ENCODE measurements at places on chromosomes 5 and 9.

DNA sequence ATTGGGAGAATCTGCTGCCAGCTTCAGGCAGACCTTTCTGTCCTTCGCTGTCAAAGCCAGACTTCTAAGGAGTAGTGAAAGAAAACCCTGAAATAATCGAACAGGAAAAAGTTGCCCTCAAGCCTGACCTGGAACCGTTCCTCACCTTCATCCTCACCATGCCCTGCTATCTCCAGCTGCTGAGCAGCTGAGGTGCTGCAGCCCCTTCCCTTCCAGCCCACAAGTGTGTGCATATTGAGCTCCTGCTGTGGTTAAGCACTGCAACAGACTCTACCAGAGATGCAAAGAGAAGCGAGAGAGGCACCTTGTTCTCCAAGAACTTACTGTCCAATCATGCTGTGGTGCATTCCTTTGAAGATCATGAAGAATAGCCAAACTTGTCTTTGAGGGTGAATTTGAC, 18.9 kb downstream of the BHMT2 start:
- DNase-seq: no peak

GRCh38 chr5:18072600-18072999, 438.3 kb downstream of the TAF11L14 start:
- DNase-seq: no peak

DNA sequence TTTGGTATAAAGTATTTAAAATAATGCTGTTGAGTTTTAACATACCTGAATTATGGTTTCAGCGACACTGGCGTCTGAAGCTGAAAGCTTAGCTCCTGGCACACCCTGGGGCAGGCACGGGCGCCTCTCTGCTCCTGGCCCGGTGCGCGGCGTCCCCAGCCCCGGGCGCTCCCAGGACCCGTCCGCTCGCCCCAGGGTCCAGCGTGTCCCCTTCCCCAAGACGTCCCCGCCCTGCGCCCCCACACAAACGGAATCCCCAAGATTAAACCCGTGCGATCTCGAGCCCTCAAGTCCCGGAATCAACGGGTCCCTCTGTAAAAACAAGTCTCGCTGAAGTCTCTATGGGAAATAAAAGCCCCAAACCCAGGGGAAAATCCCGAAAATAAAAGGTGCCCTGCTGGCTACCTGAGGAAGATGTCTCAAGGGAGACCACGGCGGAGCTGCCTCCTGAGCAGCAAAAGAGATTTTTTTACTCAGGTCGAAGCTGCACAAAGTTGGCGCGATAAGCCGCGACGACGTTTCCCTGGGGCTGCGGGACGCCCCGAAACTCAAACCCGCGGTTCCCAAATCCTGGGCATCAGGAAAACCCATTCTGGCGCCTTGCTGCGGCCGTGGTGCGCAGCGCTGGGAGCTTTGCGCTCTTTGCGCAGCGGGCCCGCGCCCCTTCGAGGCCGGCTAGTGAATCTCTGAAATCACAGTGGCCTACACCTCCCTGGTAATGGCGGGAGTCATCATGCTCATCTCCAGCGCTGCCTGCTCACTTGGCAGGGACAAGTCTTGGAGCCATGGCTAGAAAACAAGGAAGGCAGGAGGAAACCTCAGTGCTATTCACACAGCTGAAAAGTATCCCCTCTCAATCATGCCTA, 6.3 kb upstream of the IFNA8 start:
- no peak for DNase-seq

GRCh38 chr5:169356811-169357210, 55.9 kb upstream of the SLIT3 start:
- DNase-seq: no peak

DNA sequence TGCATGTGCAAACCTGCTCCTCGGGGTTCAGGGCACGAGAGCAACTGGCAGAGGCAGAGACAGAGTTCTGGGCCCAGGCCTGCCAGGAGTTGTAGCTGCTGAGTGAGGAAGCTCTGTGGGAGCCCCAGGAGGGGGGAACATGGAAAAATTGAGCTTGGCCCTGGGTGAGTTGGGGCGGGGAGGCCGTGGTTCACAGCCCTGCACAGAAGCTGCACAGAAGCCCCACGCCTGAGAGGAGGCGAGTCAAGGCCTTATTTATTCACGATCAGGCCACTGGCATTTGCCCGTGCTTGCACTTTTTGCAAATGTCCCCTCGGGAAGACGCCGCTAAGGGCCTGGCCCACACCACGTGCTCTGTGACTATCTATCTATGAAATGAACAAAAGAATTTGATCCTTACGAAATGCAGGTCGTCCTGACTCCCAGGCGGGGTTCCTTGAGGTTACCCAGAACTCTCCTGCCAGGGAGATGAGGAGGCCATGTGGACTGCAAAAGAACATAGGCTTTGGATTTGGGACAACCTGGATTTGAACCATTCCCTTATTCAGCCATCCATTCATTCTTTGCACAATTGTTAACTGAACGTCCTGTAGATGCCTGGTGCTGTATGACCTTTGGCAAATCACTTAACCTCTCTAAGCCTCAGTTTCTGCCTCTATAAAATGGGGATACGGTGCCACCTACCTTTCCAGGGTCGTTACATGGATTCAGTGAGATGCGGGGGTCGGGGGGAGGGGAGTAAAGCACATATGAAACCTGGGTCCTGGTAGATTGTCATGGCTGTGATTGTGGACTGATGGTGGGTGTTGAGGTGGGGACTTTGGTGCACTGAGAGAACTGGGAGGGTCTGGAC, 17.9 kb downstream of the COL27A1 start:
- no peak for DNase-seq

GRCh38 chr5:95043234-95043633, 241.7 kb downstream of the MCTP1 start:
- no peak for DNase-seq

DNA sequence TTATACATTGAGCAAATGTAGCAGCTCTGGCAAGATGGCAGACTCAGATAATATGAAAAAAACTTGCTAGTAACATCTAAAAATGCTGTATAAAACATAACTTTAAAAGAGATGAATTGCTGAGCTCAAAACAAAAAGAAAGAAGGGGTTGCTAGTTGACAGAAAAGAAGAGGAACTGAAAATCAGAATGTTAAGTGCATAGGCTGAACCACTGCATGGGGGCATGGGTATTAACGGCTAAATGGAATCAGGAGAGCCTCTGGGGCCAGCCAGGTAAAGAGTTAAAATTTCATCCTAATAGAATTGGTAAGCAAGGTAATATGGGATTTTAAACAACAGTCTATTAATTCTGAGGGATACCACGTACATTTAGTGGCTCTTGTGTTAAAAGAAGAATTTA, 146.8 kb downstream of the SMC2 start:
- no peak for DNase-seq

GRCh38 chr9:33023661-33024060, 1.4 kb upstream of the DNAJA1 start:
- no peak for DNase-seq

- DNase-seq: no peak
Observed at GRCh38 chr5:33321026-33321425, 119.7 kb upstream of the TARS1 start.

DNA sequence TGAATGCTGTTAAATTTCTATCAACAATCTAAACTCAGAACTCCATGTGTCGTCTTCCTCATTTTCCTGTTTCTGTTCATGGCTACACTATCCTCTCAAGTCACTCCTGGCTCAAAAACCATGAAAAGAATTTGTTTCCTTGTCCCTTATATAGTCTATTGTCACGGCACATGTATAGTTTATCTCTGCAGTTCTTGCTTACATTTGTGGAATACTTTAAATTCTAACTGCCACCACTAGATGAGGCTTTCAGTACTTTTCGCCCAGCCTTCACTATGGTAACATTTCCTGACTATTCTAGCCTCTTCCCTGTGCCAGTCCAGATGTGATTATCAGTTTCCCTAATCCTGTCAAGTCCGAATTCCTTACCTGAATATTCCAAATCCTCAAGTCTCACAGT, 34.6 kb downstream of the PKD2L2 start:
- no peak for DNase-seq

DNA sequence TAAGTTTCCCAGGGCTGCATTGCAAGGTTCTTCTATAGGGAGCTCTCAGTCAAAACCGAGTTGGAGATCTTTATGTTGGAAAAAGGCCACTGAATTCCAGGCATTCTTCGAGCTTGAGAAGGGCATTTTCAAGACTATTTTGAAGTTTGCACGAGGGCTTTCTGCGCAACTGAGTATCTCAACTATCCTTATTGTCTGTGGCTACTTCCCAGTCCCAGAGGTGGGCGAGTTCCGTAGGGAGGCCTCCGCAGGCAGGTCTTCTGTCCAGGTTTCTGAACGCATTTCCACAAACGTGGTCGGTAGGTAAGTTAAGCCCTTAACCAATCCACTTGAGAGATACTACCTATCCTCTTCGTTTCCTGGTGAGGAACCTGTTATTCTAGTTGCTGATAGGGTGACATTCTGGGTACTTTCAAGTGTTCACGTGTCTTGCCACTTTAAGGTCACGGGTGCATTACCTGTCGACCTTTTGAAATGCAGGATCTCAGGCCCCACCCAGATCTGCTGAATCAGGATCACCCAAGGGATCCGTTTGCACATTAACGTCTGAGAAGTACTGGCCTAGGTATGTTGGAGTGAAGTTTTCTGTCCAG, 51.4 kb upstream of the TJP2 start:
- no peak for DNase-seq

- no peak for DNase-seq
Observed at GRCh38 chr5:29131285-29131684, 2062.2 kb upstream of the CDH6 start.

DNA sequence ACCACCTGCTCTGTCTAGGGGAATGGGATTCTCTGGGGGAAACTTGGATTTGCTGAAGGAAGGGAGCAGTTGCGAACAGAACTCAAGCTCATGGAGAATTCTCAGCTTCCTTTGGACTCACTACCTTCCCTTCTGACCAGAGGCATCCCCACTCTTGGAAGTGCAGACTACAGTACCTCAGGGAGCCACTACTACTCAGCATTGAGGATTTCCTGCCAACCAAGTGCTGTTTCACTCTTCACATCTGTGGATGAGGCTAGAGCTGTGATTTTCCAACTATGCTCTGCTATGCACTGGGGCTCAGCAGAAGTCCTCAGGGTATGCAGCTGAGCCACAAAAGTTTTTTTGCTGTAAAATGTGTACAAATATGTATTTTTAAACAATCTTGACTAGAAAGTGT, 43.9 kb downstream of the MACROH2A1 start:
- no peak for DNase-seq

DNA sequence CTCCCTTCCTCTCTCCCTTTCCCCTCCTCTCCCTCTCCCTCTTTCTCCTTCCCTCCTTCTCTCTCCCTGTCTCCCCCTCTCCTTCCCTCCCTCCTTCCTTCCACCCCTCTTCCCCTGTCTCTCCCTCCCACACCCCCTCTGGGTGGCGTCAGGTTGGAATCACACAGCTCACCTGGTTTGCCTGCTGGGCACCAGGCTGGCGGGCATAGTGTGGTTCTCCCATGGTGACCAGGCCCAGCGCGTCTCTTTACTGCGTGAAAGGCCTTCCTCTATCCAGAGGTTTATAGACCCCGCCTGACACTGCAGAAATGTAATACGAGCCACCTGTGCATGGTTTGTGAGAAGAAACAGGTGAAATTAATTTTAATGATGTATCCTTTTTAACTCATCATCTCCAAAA, 76.2 kb downstream of the MRPL36 start:
- no peak for DNase-seq

DNA sequence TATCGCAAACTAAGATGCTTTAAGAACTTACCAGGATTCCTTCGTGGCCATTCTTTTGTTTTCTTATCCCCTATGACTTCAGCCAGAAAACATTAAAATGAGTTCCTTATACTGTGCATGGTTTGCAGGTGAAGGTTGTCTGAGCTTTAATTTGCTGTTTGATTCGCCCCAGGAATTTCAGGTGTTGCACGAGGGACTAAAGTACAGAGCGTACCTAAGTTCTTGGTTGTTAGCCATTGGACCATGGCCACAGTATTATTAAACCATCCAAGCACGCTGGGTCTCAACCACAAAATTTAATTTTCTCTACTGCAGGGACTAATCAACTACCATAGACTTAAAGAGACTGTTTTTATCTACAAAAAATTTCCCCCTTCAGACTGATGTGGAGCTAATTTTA, 208.4 kb upstream of the MPDZ start:
- DNase-seq: no peak

DNA sequence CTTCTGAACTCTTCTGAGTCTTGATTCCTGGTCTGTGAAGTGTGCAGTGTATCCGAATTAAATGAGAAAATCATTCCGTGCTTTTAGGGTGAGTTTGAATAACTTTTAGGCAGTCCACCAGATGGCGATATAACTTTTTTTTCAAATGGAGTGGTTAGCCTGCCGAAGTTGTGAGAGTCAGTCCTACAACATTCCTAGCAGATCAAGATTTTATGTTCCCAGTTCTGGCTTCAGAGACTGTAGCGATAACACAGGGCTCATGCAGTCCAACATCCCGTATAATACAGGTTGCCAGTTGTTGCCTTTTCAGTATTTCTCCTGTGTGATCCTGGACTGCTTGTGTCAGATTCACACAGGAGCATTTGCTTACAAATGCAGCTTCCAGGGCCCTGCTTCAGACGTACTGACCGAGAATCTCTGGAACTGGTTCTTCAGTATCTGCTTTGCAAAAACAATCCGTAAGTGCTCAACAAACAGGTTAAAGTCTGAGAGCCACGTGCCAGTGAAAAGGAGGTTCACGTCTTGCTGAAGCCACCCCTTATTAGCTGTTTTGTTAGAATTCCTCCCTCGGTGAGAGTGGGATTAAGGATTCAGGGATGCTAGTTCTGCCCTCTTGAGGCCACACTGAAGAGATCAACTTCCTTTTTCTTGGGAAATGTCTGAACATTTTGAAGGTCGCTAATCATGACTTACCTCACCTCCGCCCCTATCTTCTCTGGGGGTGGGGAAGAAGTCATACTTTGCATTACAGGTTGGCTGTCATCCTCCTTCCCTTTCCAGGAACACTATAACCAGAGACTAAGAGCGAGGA, 22.8 kb downstream of the SMIM3 start:
- no peak for DNase-seq

DNA sequence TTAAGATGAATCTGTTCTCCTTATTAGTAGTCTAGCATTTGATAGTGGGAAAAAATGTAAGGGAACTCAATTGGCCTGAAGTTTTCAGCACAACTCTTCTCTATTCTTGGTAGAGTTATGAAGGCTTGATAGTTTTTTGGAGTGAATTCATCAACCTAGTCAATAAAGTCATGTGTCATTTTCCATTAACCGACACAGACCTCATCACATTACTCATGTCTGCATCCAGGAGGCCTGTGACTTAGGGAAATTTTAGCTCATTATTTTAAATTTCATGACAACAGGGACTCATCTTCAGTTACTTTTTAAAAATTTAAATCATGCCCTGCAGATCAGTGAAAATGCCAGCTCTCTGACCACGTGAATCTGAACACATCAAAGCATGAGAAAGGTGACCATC, 63.3 kb downstream of the ADAMTS16 start:
- no peak for DNase-seq

- DNase-seq: no peak
Observed at GRCh38 chr5:44267909-44268308, 121.3 kb downstream of the FGF10 start.

DNA sequence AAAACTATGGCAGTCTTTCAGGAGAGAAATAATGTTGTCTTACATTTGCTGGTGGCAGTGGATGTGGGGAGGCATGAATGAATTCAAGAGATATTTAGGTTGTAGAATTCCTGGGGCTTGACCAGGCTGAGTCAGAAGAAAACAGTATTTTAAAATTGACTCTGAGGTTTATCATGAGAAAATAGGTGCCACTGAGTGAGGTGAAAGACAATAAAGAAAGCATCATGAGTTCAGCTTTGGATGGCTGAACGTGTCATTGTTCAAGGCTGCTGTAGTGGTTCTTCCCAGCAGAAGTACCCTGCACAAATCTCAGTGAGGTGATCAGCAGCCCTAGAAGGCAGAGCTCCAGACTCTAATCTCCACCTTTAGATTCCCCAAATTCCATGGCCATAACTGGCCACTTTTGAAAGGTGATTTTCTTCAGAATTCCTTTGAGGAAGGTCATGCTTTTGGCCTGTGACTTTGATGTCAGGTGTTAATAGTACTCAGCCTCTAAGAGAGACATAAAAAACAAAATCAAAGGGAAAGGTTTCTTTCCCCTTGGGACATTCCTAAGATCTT, 395.4 kb downstream of the NTRK2 start:
- DNase-seq: no peak

All from stimulated activated CD4-positive, alpha-beta T cell treated with anti-CD3 and anti-CD28 coated beads, TNF-alpha, amount 100 ng/mL, for 48 hours (primary cell).